ENCODE measurements at places on chromosomes 16 and 17.

- DNase-seq: no peak
Measured at GRCh38 chr16:57865746-57866528, 63.6 kb upstream of the KIFC3 start.

- no peak for DNase-seq
Measured at GRCh38 chr16:83561876-83562275, 245.9 kb upstream of the HSBP1 start.

- no peak for DNase-seq
Measured at GRCh38 chr16:12120217-12120981, 143.9 kb downstream of the SNX29 start.

DNA sequence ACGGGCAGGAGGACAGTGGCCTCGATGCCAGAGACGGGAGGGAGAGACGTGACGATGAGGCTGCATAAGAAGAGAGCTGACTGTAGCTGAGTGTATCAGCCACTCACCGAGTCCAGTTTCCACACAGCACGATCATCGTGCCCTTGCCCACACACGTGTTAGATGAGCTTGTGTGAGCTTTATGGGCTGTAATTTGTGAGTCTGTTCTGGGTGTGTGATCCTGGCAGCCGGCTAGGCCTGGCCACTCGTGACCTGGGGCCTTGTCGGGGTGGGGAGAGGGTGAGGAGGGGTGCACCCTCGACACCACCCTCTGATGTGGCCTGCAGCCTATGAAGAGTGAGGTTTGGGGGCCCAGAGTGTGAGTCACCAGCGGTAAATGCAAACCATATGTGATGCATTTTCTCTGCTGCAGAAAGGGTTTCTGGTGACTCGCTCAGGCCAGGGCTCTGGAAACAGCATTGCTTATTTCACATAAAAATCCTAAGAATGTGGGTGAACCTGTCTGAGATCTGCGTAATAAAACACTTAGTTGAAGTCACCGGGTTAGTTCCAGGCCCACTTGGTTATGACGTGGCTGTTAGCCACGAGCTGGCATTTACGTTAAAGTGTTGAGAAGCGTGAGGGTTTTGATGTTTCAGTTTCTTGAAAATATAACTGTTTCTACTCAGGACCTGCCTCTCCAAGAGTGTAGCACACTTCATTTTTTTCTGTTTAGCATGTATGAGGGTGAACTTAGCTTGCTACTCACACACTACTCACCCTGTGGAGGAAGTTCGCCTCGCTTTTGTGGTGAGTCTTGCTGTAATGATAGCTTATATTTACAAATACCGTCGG, 4.2 kb downstream of the METRNL start:
- no peak for DNase-seq

All from GM12891 (cell line).